ENCODE measurements at places on chromosomes 3 and 15.

DNA sequence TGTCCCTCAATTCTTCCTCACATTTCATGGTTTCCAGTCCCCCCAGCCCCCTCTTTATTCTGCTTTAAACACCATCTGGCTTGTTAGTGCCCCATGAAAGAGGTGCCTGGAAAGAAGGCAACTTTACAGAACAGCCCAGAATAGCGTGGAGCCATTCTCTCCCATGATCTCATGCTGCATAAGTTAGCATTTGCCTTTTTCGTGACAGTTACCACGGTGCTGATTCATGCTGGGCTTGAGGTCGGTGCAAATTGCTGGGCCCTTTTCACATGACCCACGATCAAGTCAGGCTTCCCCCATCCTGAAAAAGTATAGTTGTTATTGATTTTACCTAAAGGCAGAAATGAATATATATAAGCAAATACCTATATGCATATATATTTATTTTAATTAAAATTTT lies 29.6 kb downstream of the SQOR start:
- no peak for DNase-seq

DNA sequence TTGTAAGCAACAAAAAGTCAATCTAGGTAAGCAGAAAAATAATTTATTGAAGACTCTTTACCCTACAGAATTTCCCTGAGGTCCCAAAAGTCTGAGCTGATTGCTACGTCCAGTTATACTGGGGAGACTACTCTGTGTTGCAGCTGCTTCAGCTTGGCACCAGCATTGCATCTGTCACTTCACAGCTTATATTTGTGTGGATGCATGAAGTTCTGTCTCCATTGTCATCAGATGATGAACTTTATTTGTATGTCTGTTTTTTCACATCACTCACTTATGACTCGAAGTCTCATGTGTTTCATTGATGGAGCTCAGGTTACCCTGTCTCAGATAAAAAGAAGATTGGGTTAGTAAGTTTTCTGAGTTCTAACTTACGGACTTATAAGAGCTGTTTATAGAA lies 75.3 kb upstream of the LRRFIP2 start:
- DNase-seq, result no peak

- no peak for DNase-seq
Observed at GRCh38 chr3:137588871-137589270, 175.2 kb upstream of the SOX14 start.

DNA sequence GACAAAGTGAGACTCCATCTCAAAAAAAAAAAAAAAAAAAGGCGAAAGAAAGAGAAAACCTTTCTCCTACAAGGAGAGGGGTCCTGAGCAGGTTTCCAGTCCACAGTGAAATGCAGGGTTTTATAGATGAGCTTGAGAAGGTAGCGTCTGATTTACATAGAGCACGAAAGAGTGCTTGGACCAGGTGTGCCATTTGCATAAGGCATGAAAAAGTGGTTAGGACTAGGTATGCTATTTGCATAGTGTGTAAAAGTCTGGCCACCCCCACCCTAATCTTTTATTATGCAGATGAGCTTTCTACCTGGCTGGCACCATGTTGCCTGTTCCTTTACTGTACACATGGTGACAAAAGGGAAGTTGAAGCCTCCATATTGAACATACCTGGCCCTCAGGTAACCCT lies 13.6 kb upstream of the RNU6-1 start:
- DNase-seq, result no peak

DNA sequence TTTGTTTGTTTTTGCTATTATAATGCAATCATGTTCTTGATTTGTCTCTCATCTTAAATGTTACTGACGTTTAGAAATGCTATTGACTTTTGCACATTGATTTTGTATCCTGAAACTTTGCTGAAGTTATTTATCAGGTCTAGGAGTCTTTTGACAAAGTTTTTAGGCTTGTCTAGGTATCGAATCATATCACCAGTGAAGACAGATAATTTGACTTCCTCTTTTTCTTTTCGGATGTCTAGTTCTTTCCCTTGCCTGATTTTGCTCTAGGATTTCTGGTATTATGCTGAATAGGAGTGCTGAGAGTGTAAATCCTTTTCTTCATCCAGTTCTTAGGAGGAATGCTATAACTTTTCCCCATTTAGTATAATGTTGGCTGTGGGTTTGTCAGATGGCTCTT lies 719.7 kb upstream of the BCHE start:
- no peak for DNase-seq

- DNase-seq, result no peak
Observed at GRCh38 chr3:67641451-67641850, 13.0 kb downstream of the SUCLG2 start.

- no peak for DNase-seq
Observed at GRCh38 chr15:58387130-58387529, 44.7 kb upstream of the LIPC start.

DNA sequence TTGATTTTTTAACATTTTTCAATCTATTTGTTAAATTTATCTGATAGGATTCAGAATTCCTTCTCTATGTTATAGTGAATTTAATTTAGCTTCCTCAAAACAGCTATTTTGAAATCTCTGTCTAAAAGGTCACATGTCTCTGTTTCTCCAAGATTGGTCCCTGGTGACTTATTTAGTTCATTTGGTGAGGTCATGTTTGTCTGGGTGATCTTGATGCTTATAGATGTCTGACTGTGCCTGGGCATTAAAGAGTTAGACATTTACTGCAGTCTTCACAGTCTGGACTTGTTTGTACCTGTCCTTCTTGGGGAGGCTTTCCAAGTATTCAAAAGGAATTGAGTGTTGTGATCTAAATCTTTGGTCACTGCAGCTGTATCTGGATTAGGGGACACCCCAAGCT lies 169.5 kb upstream of the C2CD4B start:
- DNase-seq, result no peak

- no peak for DNase-seq
Observed at GRCh38 chr3:20539666-20540065, 353.7 kb upstream of the SGO1 start.

DNA sequence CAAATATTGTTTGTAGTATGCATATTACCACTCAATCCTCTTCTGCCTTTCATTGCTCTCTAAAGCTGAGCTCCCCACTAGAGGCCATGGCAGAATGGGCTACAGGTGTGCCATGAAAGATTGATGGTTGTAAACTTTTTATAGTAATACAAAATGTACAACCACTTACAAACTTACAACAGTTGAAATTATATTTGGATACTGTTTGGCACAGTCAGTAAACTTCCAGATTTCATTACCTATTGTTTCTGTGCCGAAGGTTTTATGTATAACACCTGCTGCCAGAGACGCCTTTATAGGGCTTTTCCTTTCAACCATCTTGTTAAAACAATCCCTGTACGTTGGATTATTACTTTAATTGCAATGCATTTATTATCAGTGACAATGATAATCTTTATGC lies 7.0 kb downstream of the ROPN1 start:
- DNase-seq, result no peak

GRCh38 chr3:12198301-12198700 lies 39.6 kb upstream of the TIMP4 start:
- no peak for DNase-seq

DNA sequence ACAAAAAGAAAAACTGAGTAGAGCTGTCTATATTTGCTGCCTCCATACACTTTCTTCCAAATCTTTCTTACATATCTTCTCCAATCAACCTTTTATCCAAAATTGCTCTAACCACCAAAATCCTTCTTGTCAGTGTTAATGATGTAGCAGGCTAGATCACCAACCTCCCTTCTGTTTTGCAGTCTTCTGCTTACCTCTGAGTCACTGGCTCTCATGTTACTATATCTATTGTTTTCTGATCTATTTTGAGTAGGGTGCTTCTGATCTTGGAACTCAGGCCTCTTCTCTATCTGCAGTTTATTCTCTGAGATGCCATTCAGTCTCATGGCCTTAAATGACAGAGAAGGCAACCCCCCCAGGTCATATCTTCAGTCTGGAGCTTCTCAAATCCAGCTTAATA lies 26.3 kb upstream of the AADAC start:
- no peak for DNase-seq

GRCh38 chr3:12662593-12663400 lies 1.1 kb downstream of the RAF1 start:
- DNase-seq, result peak; percentile 44

DNA sequence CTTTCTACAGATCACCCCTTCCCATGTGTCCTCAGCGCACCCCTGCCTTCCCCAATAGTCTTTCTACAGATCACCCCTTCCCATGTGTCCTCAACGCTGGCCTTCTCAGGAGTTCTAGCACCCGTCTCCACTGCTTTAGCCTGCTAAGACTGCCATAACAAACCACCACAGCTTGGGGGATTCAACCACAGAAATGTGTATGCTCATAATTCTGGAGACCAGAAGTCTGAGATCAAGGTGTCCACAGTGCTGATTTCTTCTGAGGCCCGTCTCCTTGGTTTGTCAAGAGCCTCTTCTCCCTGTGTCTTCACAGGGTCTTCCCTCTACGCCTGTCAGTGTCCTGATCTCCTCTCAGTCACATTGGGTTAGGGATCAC lies 68.1 kb upstream of the CGNL1 start:
- DNase-seq, result no peak

- no peak for DNase-seq
Observed at GRCh38 chr3:134339913-134340312, 34.3 kb downstream of the AMOTL2 start.

DNA sequence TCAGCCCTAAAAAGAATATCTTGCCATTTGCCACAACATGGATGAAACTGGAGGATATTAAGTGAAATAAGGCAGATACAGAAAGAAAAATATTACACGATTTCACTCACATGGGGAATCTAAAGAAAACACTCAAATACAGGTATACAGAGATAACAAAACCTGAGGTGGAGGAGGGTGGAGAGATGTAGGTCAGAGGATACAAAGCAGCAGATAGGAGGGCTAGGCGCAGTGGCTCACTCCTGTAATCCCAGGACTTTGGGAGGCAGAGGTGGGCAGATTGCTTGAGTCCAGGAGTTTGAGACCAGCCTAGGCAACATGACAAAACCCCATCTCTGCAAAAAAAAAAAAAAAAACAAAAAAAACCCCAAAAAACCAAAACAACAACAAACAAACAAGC lies 23.2 kb upstream of the SRPRB start:
- DNase-seq, result no peak

- DNase-seq, result peak; percentile 33
Observed at GRCh38 chr15:86849136-86849535, 769.5 kb downstream of the AGBL1 start.
